Posterior cingulate gyrus (tissue), 11 donors: ENCODE measurements at places on chromosomes 13 and 19.

- DNase-seq, result no peak
These were observed 262.0 kb upstream of the TSHZ3 start for GRCh38 chr19:31611046-31611877.

DNA sequence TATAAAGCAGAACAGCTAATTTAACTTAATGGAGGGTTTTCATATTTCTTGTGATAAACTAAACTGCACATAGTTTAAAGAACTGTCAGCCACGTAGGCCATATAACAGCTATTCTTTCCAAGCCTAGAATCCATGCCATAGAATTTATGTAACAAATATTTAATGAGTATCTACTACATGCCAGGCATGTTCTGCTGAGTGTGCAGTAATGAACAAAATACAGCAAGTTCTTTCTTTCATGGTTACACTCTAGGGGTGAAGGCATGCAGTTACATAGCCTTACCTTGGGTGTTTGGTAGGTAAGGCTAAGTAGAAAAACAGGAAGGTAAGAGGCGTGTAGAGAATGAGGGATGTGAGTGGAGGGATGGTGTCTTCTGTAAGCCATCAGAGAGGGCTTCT is 4.6 kb downstream of the URI1 start:
- DNase-seq, result no peak

DNA sequence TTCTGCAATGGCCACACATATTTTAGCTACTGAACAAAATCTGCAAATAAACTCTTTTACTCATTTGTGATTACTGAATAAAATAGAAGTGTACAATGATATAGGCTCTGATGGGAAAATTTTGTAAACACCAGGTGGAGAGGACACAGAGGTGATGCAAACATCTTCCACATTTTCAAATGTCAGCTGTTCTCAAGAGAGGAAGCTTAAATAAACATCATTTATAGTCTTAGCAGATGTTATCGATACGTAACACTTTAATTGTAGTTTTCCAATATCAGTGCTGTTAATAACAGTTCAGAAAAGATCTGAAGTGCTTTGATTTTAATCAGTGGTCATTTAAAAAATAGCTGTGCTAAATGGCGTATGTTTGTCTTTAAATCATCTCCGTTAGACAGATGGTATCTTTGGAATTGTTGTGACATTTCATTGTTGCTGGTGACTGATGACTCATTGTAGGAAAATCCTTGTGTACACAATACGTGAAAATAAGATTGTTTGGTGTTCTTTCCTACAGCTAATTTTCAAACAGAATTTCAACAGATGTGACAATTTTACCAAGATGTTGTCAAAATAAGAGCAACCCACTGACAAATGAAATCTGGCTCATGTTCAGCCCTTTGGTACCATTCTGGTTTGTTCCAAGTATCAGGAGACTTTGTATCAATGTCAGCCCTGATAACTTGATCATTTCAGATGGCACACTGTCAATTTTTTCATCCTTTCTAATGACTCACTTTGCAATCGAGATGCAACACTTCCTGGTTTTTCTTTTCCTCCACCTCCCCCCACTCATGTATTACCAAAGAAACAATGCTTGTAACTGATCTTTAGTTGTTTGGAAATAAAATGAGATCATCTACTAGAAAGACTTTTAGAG is 516.0 kb downstream of the DCT start:
- DNase-seq, result no peak

GRCh38 chr13:77429320-77430142 is 102.6 kb upstream of the MYCBP2 start:
- no peak for DNase-seq

- no peak for DNase-seq
These were observed 3.5 kb upstream of the ATF5 start for GRCh38 chr19:49925486-49925885.

GRCh38 chr13:60398907-60399589 is 2.0 kb downstream of the TDRD3 start:
- no peak for DNase-seq

- no peak for DNase-seq
These were observed 22.5 kb upstream of the NDFIP2 start for GRCh38 chr13:79458436-79458835.
